ENCODE measurements at places on chromosomes 11 and 22. TPM values are rescaled to one million over a fixed set of nuclear protein-coding genes. Genes with fewer than 3 reads are reported as not detected.

DNA sequence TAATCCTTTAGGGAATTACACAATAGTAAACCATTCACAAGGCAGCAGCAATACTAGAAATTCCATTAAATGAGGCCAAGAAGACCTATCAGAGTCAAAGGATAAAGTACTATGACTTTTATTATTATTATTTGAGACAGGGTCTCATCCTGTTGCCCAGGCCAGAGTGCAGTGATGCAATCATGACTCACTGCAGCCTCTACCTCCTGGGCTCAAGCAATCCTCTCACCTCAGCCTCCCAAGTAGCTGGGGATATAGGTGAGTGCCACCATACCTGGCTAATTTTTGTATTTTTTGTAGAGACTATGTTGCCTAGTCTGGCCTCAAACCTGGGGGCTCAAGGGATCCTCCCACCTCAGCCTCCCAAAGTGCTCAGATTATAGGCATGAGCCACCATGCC, 51.8 kb downstream of the TTC28 start:
- DNase-seq, result no peak

DNA sequence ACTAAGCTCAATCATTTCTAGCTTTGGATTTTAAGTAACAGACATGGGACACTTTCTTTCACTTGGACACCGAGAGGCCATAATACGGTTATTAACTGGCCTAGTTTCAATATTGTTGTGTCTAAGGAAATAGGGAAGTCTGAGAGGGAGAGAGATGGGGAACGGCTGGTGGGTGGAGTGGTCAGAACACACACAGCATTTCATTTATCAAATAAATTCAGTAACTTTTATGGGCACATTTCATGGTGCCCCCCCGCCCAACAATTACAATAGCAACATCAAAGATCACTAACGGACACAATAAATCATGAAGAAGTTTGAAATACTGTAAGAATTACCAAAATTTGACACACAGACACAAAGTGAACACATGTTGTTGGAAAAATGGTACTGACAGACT, 10.7 kb downstream of the PRPF19 start:
- DNase-seq, result no peak

DNA sequence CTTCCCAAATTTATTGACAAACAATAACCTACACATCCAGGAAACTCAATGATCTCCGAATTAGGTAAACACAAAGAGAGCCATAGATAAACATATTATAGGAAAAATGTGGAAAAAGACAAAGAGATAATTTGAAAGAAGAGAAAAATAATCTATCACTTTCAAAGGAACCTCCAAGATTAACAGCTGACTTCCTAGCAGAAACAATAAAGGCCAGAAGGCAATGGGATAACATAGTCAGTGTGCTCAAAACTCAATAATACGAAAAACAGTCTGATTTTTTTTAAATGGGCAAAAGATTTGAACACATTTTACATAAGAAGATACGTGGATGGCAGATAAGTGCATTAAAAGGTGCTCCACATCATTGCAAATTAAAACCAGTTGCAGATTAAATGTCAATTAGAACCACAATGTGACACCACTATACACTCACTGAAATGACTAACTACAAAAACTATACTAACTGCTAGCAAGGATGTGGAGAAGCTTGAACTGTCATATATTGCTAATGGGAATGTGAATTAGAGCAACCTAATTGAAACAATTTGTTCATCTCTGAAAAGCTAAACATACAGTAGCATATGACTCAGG, 300.4 kb downstream of the TMEM135 start:
- no peak for DNase-seq

DNA sequence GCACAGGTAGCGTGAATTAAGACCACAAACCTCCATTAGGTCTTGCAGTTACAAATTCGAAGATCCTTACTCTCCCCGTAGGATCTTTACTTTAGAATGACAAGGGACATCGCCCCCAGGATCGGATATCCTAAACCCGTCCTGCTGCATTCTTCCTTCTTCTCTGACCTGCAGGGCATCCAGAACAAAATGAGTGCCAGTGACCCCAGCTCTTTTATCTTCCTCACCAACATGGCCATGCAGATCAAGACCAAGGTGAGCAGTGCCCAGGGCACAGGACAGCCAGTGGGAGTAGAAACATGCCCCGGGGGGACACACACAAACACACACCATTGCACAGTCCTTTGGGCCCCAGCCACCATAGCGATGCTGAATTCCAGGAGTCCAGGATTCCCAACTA, 42.6 kb upstream of the MPEG1 start:
- DNase-seq, result no peak

GRCh38 chr22:47342446-47342845, 580.0 kb downstream of the TBC1D22A start:
- no peak for DNase-seq

GRCh38 chr22:47174096-47174495, 411.6 kb downstream of the TBC1D22A start:
- DNase-seq, result no peak

DNA sequence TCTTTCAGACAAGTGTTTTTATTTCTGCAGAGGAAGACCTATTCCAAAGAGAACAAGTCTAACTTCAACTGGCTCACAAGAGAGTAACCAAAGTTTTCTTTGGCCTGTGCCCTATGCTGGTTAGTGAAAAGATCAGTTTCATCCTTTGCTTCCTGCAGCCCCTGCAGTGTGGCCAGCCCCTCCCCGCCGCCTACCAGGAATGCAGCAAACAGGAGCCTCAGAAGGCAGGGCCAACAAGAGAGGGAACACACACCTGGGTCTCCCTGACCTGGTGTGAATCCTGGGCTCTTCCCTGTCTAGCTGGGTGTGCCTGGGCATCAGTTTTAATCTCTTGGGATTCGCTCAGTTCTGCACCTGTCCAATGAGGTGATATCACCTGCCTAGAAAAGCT, 21.5 kb upstream of the SCARF2 start:
- no peak for DNase-seq

Gene MRGPRF
- total RNA-seq, result not detected

Gene PACS1
- 109 TPM for total RNA-seq

Gene AHNAK
- total RNA-seq, result 206 TPM

Gene MMP11
- 0.27 TPM for total RNA-seq

Gene LARGE2
- total RNA-seq, result 0.44 TPM

Data from activated CD4-positive, alpha-beta T cell treated with anti-CD3 and anti-CD28 coated beads, Interleukin-2, amount 10 ng/mL, durations not matched to agents 7 days and 5 days (primary cell).